ENCODE measurements at places on chromosomes 1 and 21.

GRCh38 chr1:230215031-230215430 is 148.0 kb downstream of the GALNT2 start:
- no peak for DNase-seq

GRCh38 chr1:108848806-108849205 is 8.1 kb downstream of the AKNAD1 start:
- no peak for DNase-seq

DNA sequence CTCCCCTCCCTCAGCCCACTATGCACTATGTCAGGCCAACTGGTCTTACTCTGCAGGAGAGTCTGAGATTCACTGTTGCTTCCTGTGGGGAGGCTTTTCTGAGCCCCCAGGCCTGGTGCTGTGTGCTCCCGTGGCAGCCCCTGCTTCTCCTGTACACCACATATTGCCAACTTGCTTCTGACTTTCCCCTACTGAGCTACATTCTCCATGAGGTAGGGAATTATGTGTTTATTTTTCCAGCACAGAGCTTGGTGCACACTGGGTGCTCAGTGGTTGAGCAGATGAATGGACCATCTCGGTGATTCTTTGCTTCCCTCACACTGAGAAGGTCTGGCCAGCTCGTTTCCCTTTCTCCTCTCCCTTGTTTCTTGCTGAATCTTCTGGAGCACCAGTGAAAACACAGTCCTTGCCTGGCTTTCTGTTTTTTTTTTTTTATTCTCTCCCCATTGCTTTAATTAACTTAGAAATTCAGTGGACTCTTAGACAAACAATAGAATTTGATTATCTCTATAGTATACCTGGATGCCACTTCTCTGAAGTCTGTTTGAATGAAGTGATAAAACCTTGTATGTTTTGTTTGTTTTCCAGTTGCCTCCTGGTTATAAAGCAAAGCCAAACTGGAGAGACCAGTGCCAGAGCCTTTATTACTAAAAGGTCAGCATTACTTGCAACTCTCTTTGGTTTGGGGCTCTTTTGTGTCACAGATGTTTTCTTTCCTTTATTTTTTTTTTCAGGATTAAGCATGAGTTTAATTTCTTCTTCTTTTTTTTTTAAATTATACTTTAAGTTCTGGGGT is 50.3 kb upstream of the CNIH3 start:
- no peak for DNase-seq

GRCh38 chr1:2609319-2610035 is 22.9 kb downstream of the PRXL2B start:
- no peak for DNase-seq

- DNase-seq = no peak
These were observed 50.3 kb downstream of the S100B start for GRCh38 chr21:46554431-46555224.

Measured in suppressor macrophage treated with lipopolysaccharide for 1 hour (primary cell).